ENCODE measurements at places on chromosomes 11 and 22.

DNA sequence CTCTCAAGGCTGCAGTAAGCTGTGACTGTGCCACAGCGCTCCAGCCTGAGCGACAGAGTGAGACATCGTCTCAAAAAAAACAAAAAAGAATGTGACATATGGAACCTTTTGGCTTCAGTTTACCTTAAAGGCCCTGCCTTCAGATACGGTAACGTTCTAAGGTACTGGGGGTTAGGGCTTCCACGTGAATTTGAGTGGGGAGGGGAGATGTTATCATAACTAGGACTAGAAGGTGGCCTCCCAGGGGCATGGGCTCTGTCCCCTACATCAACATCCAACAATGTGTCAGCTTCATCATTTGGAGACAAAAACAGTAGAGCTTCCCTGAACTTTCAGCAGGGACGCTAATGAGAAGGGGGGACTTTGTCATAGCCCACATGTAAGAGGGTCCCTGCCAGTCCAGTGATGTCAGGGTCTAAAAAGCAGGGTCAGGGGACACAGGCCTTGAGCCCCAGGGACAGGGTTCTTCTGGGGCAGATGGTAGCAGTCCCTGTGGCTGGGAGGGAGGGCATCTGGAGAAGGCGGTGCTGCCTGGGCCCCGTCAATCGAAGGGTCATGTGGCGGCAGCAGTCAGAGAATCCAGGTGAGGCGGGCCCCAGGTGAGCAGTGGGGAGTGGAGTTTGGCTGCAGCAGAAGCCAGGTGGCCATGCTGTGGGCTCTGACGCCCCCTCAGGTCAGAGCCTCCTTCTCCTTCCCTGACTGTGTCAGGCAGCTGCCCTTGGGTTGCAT is 79.8 kb downstream of the BCR start:
- DNase-seq, result peak; percentile 76

DNA sequence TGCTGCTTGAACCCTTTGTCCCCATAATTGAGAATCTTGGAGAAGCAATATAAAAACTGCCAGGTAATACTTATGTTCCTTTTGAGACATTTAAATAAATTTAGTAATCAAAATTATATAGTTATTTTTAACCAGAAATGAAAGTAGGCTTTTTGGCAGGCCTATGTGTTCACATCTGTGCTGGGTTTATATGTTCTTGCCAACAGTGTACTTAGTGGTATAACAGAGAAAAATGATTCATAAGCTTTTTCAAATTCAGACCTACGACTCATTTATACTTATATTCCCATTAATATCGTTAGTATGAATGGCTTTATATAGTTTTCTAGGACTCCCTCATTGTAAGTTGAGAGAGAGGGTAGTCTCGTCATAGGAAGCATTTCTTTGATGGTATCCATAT is 79.0 kb downstream of the DDX10 start:
- no peak for DNase-seq

DNA sequence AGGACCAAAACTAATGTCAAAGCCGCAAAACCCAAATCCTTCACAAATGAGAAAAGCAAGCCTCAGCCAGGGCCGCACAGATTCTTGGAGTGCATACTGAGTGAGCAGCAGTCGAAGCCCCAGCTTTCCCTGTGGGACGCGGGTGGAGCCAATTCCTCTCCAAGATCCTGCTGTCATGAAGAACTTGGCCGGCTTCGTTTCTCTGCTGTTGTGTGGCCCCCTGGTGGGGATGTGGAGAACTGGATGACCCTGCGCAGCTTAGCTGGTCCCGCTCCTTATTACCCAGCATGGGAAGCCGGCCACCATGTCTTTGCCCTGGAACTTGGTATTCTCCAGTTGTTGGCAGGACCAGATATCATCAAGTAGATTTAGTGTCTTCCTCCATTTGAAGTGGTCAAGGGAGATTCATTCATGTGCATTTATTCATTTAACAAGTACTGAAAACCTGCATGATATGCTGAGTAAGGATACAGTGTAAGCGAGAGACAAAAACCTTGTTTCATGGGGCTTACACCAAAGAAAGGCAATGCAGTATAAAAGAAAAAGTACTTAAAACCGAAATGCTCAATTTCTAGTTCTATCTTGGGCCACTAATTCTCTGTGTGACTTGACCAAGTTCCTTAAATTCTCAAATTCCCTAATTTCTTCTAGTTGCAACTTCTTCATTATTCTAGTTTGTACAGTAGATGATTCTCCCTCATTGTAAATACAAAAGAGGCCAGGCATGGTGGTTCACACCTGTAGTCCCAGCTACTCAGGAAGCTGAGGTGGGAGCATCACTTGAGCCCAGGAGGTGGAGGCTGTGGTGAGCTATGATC is 56.7 kb upstream of the CRTAM start:
- DNase-seq, result peak; percentile 69

DNA sequence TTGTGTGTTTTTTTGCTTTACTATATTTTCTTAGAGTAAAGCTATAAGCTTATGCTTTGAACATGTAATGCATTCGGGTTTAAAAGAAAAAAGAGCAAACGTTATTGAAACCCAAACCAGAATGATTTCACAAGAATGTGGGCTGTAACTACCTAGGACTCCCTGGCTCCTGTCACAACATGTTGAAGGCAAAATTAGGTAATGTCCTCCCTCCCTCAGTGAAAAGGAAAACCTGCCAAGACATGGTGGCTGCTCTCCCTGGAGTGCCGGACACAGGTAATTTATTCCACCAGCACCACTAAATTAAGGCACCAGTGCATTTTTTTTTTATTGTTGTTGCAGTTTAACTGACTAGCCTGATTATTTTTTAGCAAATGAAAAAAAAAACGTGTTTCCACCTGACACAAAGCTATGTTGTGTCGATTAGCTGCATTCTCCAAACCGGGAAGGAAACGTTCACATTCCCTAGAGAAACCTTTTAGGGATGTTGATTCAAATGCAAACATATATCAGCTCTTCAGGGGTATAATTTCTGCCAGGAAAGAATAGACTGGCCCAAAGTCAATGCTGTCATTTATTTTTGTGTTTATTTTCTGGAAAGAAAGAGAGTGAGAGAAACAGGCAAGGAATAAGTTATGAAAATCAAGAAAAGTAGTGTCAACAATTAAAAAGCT is 134.6 kb downstream of the CCDC34 start:
- peak; percentile 78 for DNase-seq

GRCh38 chr22:49011379-49011768 is 816.3 kb downstream of the BRD1 start:
- DNase-seq, result no peak

- peak; percentile 63 for DNase-seq
Measured at GRCh38 chr11:12433571-12434324, 56.4 kb downstream of the PARVA start.

GRCh38 chr11:133197425-133197824 is 334.9 kb downstream of the OPCML start:
- DNase-seq, result no peak

GRCh38 chr22:23086787-23087186 is 16.5 kb downstream of the GNAZ start:
- no peak for DNase-seq

- DNase-seq, result no peak
Measured at GRCh38 chr11:118318581-118319336, 14.2 kb downstream of the CD3E start.

DNA sequence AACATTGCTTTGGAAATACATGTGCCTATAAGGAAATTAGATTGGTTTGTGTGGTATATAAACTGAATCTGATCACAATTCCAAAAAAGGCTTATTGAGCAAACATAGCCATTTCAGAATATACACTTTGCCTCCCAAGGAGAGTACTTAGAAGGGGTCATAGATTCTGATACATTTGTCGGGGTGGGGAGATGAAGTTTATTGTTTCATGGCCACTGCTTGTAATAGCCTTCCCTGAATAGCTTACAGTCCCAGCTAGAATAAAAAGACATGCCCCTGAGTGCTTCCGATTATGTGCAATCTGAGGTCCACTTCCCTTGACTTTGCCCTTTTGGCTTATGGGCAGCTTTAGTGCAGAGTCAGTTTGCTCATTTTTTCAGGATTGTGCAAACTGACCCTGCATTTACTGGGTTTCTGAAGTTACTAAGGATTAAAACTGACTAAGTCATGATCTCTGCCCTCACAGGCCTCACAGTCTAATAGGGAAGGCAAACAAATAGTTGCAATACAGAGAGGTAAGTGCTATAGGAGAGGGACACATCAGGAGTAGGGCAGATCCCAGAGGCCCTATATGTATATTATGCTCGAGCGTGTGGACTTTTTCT is 184.2 kb downstream of the BLID start:
- DNase-seq, result no peak

DNA sequence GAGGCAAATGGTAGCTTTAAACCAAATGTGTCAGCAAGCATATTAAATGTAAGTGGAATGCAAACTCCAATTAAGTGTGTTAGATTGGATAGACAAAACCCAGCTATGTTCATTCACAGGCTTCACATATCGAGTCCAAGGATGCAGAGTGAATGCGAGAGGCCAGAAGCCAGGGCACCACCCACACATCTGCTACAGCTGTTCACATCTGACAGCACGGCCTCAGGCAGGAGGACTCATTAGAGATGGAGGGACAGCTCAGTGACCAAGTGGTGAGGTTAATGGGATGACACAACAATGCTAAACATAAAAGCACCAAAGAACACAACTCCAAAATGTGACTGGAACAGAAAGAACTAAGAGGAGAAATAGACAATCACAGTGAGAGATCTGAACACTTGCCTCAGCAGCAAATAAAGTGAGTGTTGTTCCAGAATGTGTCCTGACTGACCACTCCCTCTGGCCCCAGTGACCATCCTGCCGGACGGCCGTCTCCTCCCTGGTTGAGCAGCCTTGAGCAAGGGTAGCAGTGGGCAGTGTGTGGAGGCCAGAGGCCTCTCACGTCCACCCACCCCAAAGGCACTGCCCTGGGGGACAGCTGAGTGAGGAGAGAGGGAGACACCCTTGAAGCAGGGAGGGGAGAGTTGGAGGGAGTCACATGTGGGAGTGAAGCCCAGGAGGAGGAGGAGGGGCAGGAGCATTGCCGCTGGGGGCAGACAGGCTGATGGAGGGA is 23.8 kb downstream of the ALG12 start:
- no peak for DNase-seq

- no peak for DNase-seq
Measured at GRCh38 chr11:62245271-62245753, 3.3 kb downstream of the SCGB1D2 start.

DNA sequence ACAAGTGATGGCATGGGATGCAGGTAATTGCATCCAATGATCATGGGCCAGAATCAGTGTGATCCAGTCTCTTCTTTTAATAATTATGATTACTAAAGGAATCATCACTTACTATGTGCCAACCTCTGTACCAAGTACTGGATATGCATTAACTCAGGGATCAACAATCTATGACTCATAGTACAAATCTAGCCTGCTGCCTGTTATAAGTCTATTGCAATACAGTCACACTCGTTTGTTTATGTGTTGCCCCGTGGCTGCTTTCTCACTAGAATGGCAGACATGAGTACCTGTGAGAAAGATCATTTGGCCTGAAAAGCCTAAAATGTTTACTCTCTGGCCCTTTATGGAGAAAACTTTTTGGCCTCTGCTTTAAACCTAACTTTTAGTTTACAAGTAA is 45.0 kb downstream of the OR6Q1 start:
- DNase-seq, result no peak

GRCh38 chr11:70470127-70470526 is 71.8 kb downstream of the CTTN start:
- DNase-seq, result peak; percentile 63

GRCh38 chr22:20155330-20156041 is 4.6 kb upstream of the CCDC188 start:
- peak; percentile 89 for DNase-seq

GRCh38 chr22:46040471-46041465 is 63.8 kb upstream of the WNT7B start:
- no peak for DNase-seq

GRCh38 chr11:74487875-74488274 is 5.6 kb downstream of the LIPT2 start:
- no peak for DNase-seq

DNA sequence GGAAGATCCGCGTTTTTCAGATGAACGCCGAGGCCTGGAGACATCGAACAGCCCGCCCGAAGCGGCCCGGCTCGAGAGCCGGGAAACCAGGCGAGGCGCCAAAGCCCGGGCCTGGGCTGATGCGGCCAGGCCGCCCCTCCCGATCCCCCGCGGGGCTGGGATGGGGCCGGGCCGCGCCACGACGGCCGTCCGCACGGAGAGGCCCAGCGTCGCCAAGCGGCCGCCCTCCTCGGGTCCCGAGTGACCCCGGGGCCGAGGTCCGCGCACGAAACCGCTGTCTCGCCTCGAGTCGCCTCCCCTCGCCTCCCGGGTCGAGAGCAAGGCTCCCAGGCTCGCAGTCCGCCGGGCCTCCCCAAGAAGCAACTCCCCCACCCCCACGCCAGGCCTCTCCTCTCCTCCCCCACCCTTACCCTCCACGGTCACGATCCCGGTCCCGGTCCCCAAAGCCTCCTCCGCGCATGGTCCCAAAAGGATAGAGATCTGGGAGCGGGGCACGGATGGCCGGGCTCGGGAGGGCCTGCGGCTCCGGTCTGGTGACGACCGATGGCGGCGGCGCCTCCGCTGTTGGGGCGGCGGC is 482 bp downstream of the DDX17 start:
- peak; percentile 25 for DNase-seq

- no peak for DNase-seq
Measured at GRCh38 chr11:14638561-14638960, 5.0 kb upstream of the PDE3B start.

- peak; percentile 78 for DNase-seq
Measured at GRCh38 chr11:129853518-129854231, 38.0 kb downstream of the TMEM45B start.

GRCh38 chr22:49012712-49013395 is 814.8 kb downstream of the BRD1 start:
- DNase-seq, result peak; percentile 6

DNA sequence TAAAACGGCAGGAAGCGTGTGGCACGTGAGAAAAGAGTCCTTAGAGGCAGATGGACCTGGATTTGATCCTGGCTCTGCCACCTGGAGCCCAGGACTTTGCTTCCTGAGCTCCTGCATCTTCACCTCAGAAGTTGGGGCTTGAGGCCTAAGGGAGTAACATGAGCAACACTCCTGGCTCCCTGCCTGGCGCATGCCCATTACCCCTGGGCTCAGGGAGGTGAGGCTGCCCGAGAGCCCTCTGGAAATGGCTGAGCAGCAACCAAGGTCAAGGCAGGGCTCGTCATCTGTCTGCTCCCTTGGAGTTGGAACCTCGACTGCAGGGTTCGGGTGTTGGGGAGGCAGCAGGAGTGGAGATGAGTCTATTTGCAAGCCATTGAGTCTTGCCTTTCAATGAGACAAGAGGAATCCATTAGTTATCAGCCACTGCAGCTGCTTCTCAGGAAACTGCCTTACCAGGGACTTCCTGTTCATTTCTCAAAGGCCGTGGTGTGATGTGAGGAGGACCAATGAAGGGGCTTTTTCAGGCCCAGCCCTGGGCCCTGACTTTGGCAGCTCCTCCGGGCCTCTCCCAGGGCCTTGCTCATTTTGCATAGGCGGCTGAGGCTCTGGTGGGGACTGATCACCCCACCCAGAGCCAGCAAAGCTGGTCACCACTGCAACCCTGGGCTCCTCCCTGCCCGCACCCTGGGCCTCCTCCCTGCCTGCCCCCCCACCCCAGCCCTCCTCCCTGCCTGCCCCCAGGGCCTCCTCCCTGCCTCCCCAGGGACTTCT is 6.4 kb downstream of the FADS2 start:
- DNase-seq, result no peak

- no peak for DNase-seq
Measured at GRCh38 chr11:120055646-120056045, 82.3 kb downstream of the TRIM29 start.

- no peak for DNase-seq
Measured at GRCh38 chr11:71381781-71382505, 66.2 kb downstream of the DHCR7 start.

- no peak for DNase-seq
Measured at GRCh38 chr11:70167120-70167519, 36.0 kb upstream of the FADD start.

GRCh38 chr11:2689651-2690575 is 9.9 kb downstream of the KCNQ1OT1 start:
- DNase-seq, result no peak

- DNase-seq, result no peak
Measured at GRCh38 chr22:28710107-28710506, 30.5 kb upstream of the TTC28 start.
